ENCODE measurements at places on chromosomes 13 and 19.

DNA sequence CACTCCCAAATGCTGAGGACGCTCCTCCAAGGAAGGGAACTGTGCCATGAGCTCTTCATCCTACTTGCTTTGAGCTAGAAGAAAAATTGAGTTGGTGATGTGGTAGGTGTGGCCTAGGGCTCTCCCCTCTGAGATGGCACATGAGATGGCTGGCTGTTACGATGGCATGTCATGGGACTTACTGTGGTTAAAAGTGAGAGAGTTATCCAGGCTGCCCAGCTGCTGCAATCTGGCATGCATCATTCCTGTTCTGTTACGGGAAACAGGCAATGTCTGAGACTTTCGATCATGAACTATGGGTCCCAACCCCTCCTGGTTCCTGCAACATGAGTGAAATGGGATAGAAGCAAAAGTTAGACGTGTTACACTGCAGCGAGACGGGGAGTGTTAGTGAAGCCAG, 93.3 kb upstream of the SLC15A1 start:
- no peaks in the 10 kb centered on the region for H3K4me1 ChIP-seq
- no peaks in the 10 kb centered on the region for H3K27me3 ChIP-seq
- no peak overlapping the region for H3K27ac ChIP-seq

DNA sequence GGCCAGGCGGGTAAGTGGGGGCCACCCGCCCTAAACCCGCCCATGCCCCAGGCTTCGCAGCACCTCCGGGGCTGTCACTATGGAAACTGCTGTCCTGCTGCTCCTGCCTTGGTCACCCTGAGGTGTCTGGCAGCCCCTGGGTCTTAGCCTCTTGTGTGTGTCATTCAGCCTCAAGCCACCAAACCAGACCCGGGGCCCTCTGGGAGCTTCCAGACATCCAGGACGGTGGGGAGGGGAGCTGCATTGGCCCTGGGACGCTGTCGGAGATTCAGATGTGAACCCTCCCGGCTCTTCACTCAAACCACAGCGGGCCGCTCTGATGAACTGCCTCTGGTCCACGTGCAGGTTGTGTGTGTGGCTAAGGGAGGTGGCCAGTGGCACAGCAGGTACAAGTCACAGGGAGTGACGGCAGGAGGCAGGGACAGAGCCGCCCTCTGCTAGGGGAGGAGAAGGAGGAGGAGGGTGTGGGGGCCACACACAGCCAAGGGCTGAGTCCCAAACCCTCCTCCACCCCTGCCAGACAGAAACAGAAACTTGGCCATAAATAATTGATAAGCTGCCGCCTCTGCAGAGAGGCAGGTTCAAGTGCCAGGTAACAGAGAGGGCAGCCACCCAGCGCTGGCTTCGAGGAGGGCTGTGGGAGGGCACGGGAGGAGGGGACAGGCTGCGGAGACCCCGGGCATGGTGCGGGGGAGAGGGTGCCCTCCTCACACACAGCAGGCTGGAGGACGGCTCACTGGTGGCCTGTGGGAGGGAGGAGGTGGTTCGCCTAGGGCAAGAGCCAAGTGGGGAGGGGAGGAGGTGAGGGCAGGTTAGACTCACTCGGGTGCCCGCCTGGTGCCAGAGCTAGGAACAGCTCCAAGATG, 8.0 kb downstream of the NANOS3 start:
- peak overlapping the region; percentile 18 for H3K4me3 ChIP-seq
- H3K4me1 ChIP-seq, result peaks cover 74% of the 10 kb centered on the region
- no peaks in the 10 kb centered on the region for H3K36me3 ChIP-seq
- H3K27ac ChIP-seq, result peak overlapping the region; percentile 71

- DNase-seq, result no peak
- H3K27ac ChIP-seq, result no peak overlapping the region
- no peaks in the 10 kb centered on the region for H3K27me3 ChIP-seq
- H3K4me1 ChIP-seq, result no peaks in the 10 kb centered on the region
- no peaks in the 10 kb centered on the region for H3K36me3 ChIP-seq
Measured at GRCh38 chr19:27652281-27652680, 1560.7 kb downstream of the UQCRFS1 start.

GRCh38 chr13:77749344-77749880, 51.9 kb downstream of the SLAIN1 start:
- H3K27ac ChIP-seq, result no peak overlapping the region
- peaks cover 7% of the 10 kb centered on the region for H3K4me1 ChIP-seq
- no peaks in the 10 kb centered on the region for H3K36me3 ChIP-seq
- no peak overlapping the region for H3K4me3 ChIP-seq
- no peak for DNase-seq

- H3K27me3 ChIP-seq, result no peaks in the 10 kb centered on the region
- no peak overlapping the region for H3K4me3 ChIP-seq
- peak; percentile 35 for DNase-seq
Measured at GRCh38 chr13:83765796-83766195, 116.5 kb downstream of the SLITRK1 start.

DNA sequence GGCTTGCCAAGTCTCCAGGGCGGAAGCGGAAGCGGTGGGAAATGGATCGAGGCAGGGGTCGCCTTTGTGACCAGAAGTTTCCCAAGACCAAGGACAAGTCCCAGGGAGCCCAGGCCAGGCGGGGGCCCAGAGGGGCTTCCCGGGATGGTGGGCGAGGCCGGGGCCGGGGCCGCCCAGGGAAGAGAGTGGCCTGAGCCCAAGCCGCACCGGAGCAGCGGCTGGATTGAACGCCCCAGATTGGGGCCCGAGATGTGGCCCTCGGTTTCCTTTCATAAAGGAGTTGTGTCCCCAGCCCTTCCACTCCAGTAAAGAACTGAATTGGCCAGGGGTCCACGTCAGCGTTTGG, 548 bp upstream of the P2RY11 start:
- no peak overlapping the region for H3K4me3 ChIP-seq
- H3K4me1 ChIP-seq, result peaks cover 10% of the 10 kb centered on the region
- H3K27me3 ChIP-seq, result no peaks in the 10 kb centered on the region
- H3K27ac ChIP-seq, result no peak overlapping the region
- peaks cover 79% of the 10 kb centered on the region for H3K36me3 ChIP-seq

DNA sequence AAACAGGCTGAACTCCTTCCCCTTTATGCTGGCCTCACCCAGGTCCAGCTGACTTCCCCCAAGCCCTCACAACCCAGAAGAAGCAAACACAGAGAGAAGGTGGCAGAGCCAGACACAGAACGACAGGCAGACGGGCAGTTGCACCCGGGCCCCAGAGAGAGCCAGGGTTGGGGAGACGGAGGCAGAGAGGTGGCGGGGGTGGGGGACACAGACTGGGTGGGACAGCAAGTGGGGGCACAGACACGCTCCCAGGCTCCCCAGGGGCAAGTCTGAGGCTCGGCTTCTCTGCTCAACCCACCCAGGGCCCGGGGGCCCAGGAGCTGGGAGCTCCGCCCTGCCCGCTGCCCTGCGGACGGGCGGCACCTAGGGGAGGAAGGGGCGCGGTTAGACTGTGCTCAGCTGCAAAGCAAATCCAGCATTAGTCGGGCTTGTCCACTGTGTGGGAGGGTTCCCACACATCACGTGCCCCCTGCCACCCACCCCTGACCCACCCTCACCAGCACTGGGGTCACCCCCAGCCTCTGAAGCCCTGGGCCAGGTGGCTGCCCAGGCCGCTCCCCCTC, 31.3 kb upstream of the ASF1B start:
- H3K4me1 ChIP-seq, result peaks cover 23% of the 10 kb centered on the region
- no peaks in the 10 kb centered on the region for H3K27me3 ChIP-seq

GRCh38 chr13:109312399-109312798, 474.0 kb downstream of the IRS2 start:
- H3K36me3 ChIP-seq, result no peaks in the 10 kb centered on the region
- DNase-seq, result no peak
- H3K4me1 ChIP-seq, result peaks cover 4% of the 10 kb centered on the region
- no peaks in the 10 kb centered on the region for H3K27me3 ChIP-seq

GRCh38 chr19:35514282-35514809, 897 bp upstream of the DMKN start:
- no peak overlapping the region for H3K27ac ChIP-seq
- DNase-seq, result peak; percentile 53
- H3K4me1 ChIP-seq, result no peaks in the 10 kb centered on the region
- no peak overlapping the region for H3K4me3 ChIP-seq
- H3K27me3 ChIP-seq, result peaks cover 55% of the 10 kb centered on the region
- H3K36me3 ChIP-seq, result no peaks in the 10 kb centered on the region

- no peaks in the 10 kb centered on the region for H3K4me1 ChIP-seq
- H3K4me3 ChIP-seq, result no peak overlapping the region
- H3K36me3 ChIP-seq, result no peaks in the 10 kb centered on the region
- peak; percentile 51 for DNase-seq
Measured at GRCh38 chr19:2663920-2664571, 38.4 kb downstream of the GNG7 start.

DNA sequence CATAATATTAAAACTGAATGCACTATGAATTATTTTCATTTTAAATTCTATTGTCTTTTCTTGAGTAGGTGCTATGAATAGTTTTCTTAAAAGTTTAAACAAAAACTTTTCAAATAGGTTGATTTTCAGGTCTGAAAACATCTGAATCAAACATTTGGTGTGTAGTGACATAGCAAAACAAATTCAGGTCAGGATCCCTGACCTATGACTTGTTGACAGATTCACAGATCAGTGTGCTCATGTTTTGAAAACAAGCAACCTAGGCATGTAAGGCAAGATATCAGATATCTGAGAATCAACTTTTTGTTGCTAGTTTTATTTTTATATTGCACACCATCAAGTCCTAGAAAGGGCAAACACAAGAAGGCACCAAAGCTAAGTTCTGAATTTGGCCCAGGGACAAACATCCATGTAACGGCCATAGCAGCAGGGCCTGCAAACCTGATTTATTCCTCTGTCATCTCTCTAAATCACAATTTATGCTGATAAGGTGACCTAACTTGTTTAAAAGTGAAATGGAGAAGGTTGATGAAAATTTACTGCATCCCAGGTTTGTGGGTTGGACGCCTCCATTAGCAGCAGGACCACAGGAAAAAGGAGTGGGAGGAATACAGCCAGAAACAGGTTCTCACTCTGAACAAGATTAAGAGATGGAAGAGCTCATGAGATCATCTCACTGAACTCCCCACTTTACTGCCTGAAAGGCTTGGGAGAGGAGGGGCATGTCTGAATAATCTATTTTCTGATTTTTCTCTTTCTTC, 337.7 kb downstream of the KCNRG start:
- H3K4me1 ChIP-seq, result peaks cover 10% of the 10 kb centered on the region
- no peak overlapping the region for H3K27ac ChIP-seq
- H3K27me3 ChIP-seq, result no peaks in the 10 kb centered on the region
- H3K4me3 ChIP-seq, result no peak overlapping the region
- H3K36me3 ChIP-seq, result no peaks in the 10 kb centered on the region

- H3K4me1 ChIP-seq, result no peaks in the 10 kb centered on the region
- no peak overlapping the region for H3K4me3 ChIP-seq
- peak; percentile 11 for DNase-seq
- H3K36me3 ChIP-seq, result no peaks in the 10 kb centered on the region
Measured at GRCh38 chr19:54551293-54551692, 22.3 kb upstream of the LILRA2 start.

- DNase-seq, result peak; percentile 65
- no peak overlapping the region for H3K4me3 ChIP-seq
- no peaks in the 10 kb centered on the region for H3K27me3 ChIP-seq
- H3K4me1 ChIP-seq, result peaks cover 82% of the 10 kb centered on the region
Measured at GRCh38 chr19:6276447-6276846, 3.3 kb downstream of the MLLT1 start.

DNA sequence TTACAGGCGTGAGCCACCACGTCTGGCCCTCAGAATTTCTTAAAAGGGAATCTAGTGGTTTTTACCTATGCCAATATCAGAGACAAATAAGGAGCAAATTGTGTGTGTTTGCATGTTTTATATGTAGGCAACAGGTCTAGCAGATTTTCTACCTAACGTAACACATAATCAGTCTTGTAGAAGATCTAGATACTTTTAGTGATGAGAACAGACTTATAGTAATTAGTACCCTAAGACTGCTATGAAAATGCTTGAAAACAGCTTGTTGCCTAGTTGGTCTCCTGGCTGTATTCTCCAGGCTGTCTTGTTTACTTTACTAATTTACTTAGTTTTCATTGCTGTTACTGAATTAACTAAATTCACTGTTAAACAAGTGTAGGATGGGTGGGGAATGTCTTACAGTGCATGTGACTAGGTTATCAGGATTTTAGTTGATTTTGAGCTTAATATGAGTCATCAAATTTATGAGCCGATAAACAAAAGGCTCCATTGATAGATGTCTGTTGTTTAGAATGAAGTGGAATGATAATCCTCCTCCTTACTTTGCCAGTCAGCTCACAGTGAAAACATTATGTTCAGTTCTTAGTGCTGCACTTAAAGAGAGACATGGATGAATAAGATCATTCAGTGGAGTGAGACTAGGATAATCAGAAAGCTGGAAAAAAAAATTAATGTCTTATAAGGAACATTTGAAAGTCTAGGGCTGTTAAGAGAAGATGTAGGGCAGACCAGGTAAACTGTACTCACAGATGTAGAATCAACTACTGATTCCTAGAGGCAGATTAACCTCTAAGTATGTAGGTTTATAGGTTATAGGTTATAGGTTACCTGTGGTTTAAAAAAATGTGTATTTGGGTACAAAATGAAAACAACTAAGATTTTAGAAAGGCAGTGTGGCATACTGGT, 22.4 kb downstream of the GTF2F2 start:
- DNase-seq, result no peak
- H3K27me3 ChIP-seq, result no peaks in the 10 kb centered on the region
- H3K4me1 ChIP-seq, result peaks cover 17% of the 10 kb centered on the region
- H3K4me3 ChIP-seq, result no peak overlapping the region
- no peak overlapping the region for H3K27ac ChIP-seq
- peaks cover 18% of the 10 kb centered on the region for H3K36me3 ChIP-seq

- H3K4me1 ChIP-seq, result no peaks in the 10 kb centered on the region
- no peak overlapping the region for H3K4me3 ChIP-seq
- H3K27me3 ChIP-seq, result no peaks in the 10 kb centered on the region
- no peaks in the 10 kb centered on the region for H3K36me3 ChIP-seq
- no peak for DNase-seq
Measured at GRCh38 chr13:96075953-96076543, 13.9 kb upstream of the HS6ST3 start.

- no peak overlapping the region for H3K4me3 ChIP-seq
- H3K27me3 ChIP-seq, result no peaks in the 10 kb centered on the region
- H3K27ac ChIP-seq, result no peak overlapping the region
- peaks cover 16% of the 10 kb centered on the region for H3K4me1 ChIP-seq
- H3K36me3 ChIP-seq, result peaks cover 3% of the 10 kb centered on the region
Measured at GRCh38 chr13:75785130-75785529, 149.0 kb downstream of the LMO7 start.

GRCh38 chr13:77176350-77176749, 149.4 kb upstream of the FBXL3 start:
- peaks cover 100% of the 10 kb centered on the region for H3K36me3 ChIP-seq
- H3K4me1 ChIP-seq, result no peaks in the 10 kb centered on the region
- DNase-seq, result no peak
- no peak overlapping the region for H3K4me3 ChIP-seq
- H3K27ac ChIP-seq, result no peak overlapping the region

All from stomach (tissue), 19 donors.